ENCODE measurements at places on chromosomes 1 and 21. TPM values are rescaled to one million over a fixed set of nuclear protein-coding genes. Genes with fewer than 3 reads are reported as not detected.

The BGLAP gene
- 2.3 TPM for total RNA-seq

The MYOG gene
- not detected for total RNA-seq

The MR1 gene
- total RNA-seq = 21.1 TPM

The FAM163A gene
- total RNA-seq = 0.10 TPM

The CFHR5 gene
- total RNA-seq = not detected

The SERTAD4 gene
- total RNA-seq = 8.0 TPM

The BRINP3 gene
- total RNA-seq = not detected

The GOLPH3L gene
- 10.0 TPM for total RNA-seq

The FCRL6 gene
- total RNA-seq = not detected

The LYPD8 gene
- 0.46 TPM for total RNA-seq

The MTF2 gene
- total RNA-seq = 30.7 TPM

The OR2G6 gene
- not detected for total RNA-seq

The TMEM51 gene
- 8.5 TPM for total RNA-seq

The KLHDC7A gene
- total RNA-seq = 0.91 TPM

The CXADR gene
- 4.3 TPM for total RNA-seq

The GJB3 gene
- 0.74 TPM for total RNA-seq

The CCDC17 gene
- total RNA-seq = 0.38 TPM

The RHOU gene
- total RNA-seq = 2.6 TPM

The LCE1A gene
- not detected for total RNA-seq

The UTP25 gene
- total RNA-seq = 12.1 TPM

The OR10Z1 gene
- total RNA-seq = not detected

The GPR25 gene
- total RNA-seq = not detected

The SPRR3 gene
- total RNA-seq = not detected

The AGL gene
- 8.8 TPM for total RNA-seq

The EXO1 gene
- total RNA-seq = 71.4 TPM

The VPS72 gene
- 207 TPM for total RNA-seq

The GFI1 gene
- 0.38 TPM for total RNA-seq

The RNPEP gene
- total RNA-seq = 112 TPM

The GUK1 gene
- 407 TPM for total RNA-seq

The MTARC1 gene
- total RNA-seq = not detected

The NEGR1 gene
- total RNA-seq = not detected

The IRF6 gene
- total RNA-seq = 0.02 TPM

The YBEY gene
- total RNA-seq = 25.5 TPM

The CDC42BPA gene
- total RNA-seq = 36.9 TPM

The KCNC4 gene
- total RNA-seq = 0.86 TPM

The ZMYND12 gene
- not detected for total RNA-seq

The LRRC38 gene
- not detected for total RNA-seq

The TNNT2 gene
- total RNA-seq = 0.45 TPM

The KIAA0040 gene
- not detected for total RNA-seq

Measured in A172 (cell line).